ENCODE measurements at places on chromosomes 2 and 18. TPM values are rescaled to one million over a fixed set of nuclear protein-coding genes. Genes with fewer than 3 reads are reported as not detected.
A peak's percentile ranks its signal among the peaks of the same experiment; 100 is the strongest.

The RASGRP3 gene
- total RNA-seq: 16.1 TPM

DNA sequence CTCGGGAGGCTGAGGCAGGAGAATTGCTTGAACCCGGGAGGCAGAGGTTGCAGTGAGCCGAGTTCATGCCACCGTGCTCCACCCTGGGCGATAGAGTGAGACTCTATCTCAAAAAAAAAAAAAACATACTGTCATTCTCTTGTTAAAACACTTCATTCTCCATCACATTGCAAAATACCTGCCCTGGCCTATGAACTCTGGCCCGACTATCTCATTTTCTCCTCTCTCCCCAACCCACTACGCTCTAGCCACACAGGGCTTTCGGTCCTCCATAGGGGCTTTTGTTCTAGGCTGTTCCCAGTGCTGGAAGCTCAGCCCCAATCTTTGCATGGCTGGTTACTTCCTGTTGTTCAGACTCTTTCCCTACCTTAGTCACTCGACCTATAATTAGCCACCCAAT, 10.3 kb downstream of the CEP76 start:
- no peak for DNase-seq

GRCh38 chr2:27572439-27572838, 10.4 kb upstream of the ZNF512 start:
- no peak for DNase-seq

- DNase-seq: no peak
These were observed 130.3 kb upstream of the LRRTM4 start for GRCh38 chr2:77652499-77652898.

- DNase-seq: peak; percentile 43
These were observed 52.5 kb upstream of the ID2 start for GRCh38 chr2:8629402-8629801.

GRCh38 chr2:111101592-111101991, 19.1 kb upstream of the BCL2L11 start:
- DNase-seq: no peak

- DNase-seq: no peak
These were observed 267.6 kb downstream of the METTL4 start for GRCh38 chr18:2303517-2304238.

DNA sequence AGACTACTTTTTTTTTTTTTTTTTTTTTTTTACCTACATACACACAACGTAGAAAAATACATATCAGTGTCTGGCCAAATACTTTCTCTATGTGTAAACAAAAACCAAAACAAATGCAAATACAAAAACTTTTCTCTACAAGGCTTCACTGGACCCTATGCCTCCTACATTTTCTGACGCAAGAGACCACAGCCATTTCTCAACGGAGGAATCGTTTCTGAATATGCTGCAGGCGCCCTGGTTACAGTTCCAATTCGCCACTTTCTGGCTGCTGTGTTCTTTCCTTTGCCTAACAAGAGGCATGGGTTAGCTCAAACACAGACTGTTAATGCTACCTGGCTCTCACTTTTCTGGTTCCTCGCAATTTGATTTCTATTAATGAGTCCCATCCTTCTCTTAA, 96.4 kb downstream of the EPB41L3 start:
- DNase-seq: no peak

- DNase-seq: no peak
These were observed 164.4 kb downstream of the DDX1 start for GRCh38 chr2:15756011-15756550.

DNA sequence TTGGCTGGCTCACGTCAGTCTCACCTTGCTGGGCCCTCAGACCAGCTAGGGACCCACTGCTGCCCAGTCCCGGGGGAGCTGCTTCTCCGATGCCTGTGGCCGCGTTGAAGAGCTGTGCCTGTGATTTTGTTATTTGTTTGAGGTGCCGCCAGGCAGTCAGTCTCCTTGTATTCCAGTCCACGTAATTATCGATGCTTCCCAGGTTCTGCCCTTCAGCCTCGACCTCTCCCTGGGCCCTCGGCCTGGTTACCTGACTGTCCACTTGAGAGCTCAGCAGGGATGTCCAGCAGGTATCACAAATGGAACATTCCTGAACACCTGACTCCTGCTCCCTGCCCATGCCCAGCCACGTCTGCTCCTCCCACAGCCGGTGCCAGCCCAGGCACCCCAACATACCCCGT, 195.9 kb upstream of the HS6ST1 start:
- peak; percentile 68 for DNase-seq

- DNase-seq: no peak
These were observed 944.0 kb downstream of the DPP10 start for GRCh38 chr2:115386465-115386864.

Data from mesenteric fat pad (tissue), 1 donor.